ENCODE measurements at places on chromosomes 7 and 10.

GRCh38 chr10:70738006-70738760 lies 47.0 kb downstream of the TBATA start:
- DNase-seq: no peak

- DNase-seq: no peak
Measured at GRCh38 chr7:87672217-87672616, 44.0 kb downstream of the RUNDC3B start.

- DNase-seq: no peak
Measured at GRCh38 chr7:90250601-90251303, 5.8 kb downstream of the CFAP69 start.

- DNase-seq: no peak
Measured at GRCh38 chr10:125222515-125223308, 62.3 kb upstream of the CTBP2 start.

- DNase-seq: no peak
Measured at GRCh38 chr7:131381069-131381838, 53.6 kb downstream of the MKLN1 start.

GRCh38 chr10:77614778-77615625 lies 22.6 kb downstream of the KCNMA1 start:
- no peak for DNase-seq

- no peak for DNase-seq
Measured at GRCh38 chr7:159272739-159273138, 128.1 kb upstream of the VIPR2 start.

DNA sequence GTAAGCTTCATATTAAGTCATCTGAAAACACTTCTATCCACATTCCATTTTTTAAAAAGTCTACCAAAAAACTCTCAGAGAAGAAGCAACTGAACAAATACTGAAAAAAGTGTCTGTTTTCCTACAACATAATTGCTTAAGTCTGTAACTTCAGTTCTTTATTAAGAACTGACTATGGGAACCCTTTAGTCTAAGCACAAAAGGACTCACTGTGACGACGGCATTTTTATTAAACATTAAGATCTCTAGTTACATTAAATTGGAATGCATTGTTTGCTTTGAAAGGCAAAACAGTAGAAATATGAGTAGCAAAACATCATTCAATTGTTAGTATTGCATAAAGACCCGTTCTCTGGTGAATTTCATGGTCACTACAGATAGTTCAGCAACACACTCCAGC lies 5.8 kb upstream of the FAM3C start:
- no peak for DNase-seq

DNA sequence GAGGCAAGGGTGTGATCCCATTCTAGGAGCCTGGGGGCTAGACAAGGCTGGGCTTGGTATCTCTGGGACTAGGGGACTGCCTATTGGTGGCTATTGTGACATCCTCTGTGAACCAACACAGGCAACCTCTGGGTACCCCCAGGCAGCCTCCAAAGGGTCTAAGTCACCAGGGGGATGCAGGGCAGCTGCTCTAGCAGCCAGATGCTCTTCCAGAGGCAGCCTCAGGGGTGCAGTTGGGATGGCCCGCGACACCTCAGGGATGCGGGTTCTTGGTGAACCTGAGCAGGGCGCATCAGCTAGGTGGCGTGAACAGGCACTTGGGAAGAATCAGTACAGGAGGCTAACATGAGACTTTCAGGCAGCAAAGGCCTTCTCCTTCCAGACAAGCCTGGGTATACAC lies 1.6 kb upstream of the TMEM120A start:
- no peak for DNase-seq

DNA sequence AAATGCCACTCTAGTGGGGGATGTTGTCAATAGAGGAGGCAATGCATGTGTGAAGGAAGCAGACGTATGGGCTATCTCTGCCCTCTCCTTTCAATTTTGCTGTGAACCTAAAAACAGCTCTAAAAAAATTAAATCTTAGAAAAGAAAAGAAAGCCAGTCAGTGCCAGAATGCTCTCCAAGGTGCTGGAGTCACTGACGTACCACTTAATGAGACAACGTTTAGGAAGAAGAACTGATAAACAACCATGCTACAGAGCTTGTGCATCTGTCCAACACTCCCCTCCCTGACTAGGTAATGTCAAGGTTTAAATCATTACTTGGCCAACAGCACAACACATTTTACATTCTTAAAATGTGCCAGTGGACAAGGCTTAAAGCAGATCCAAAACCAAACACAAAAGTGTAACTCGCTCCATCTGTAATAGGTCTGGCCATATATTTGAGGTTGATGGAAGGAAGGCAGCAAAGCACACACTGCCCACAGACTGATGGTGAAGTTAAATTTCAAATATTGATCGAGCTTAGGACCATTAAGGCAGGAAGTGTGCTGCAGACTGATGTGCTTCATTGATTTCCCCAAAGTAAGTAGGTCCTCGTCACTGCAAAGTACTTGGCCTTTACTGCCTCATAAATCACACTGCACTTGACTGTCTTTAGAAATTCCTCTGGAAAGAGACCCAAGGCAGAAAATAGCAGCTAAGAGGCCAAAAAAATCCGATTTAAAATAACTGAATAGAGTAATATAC lies 15.5 kb downstream of the ARMH3 start:
- DNase-seq: no peak

DNA sequence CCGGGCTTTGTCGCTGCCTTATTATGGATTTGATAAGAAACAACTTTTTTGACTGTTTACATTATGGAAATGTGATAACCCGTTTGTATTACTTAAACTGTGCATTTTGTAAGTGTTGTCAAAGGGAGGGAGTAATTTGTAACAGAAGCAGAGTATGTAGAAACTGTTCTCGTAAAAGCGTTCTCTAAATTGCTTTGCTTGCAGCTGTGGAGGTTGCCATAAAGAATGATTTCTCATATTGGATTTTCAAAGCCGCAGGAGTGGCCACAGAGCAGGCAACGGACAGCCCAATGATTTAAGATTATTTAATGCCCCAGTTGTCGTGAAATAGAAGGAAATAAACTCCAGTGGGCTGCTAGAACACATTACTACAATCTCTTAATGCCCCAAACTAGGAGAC lies 114.0 kb upstream of the INSYN2A start:
- DNase-seq: no peak

GRCh38 chr7:49866076-49866735 lies 92.8 kb downstream of the VWC2 start:
- DNase-seq: no peak

DNA sequence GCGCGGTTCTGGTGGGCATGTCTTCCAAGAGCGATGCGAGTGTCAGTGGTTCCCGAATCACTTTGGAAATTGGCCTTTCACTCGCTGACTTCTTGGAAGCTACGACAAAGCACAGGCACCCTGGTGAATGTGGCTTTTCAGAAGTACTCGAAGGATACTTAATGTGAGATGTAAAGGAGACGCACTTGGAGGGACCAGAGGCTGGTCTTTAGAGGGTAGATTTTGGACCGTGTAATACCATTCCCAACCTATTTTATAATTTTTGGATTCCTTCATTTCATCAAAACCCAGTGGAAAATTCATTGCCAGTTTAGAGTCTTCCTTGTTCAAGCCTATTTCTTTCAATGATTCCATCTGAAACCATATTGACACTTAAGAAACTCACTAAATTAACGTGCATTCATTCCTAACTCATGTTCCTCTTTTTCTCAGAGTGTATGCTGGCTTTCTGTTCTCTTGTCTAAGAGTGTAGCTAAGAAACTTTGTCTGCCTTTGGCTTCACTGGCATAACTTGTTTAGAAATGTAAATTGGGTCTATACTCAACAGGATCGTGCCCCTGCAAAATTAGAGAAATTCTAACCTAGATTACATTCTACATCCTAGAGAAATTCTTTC lies 645 bp upstream of the COPG2 start:
- DNase-seq: no peak

- no peak for DNase-seq
Measured at GRCh38 chr7:26367219-26367711, 75.6 kb downstream of the SNX10 start.

DNA sequence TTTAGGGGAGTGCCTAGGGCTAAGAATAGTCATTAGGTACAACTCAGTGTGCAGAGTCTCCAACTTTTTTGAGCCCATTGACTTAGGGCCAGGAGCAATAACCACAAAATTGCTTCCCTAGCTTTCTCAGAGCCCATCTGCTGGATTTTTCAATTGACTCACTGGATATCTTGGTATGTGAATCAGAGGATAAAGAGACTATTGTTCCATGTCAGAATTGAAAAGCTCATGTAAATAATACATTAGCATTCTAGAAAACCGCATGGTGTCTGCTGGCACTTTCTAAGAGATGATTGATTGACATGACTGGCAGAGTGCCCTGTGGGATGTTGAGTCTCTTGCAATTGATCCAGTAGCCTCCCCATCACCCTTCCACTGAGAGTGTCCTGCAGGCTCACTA lies 246.2 kb downstream of the CCDC7 start:
- no peak for DNase-seq

GRCh38 chr10:71696628-71697326 lies 22.8 kb downstream of the C10orf105 start:
- peak; percentile 49 for DNase-seq

DNA sequence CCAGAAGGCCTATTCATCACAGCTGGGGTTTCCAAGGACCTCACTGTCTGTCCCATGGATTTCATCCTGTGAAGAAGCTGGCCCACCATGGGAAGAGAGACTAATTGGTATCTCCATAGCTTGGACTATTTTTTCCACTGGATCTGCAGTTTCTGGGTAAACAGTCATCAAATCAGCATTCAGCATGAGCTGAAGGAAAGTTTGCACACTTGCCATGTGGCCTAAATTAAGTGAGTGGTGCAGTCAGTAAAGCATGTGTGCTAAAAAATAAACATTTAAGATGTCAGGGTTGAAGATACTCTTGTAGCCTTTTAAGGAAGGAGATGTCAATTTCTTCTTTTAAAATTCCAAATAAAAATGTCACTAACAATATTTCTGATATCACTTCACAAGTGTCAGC lies 381.1 kb upstream of the ZMIZ1 start:
- no peak for DNase-seq

DNA sequence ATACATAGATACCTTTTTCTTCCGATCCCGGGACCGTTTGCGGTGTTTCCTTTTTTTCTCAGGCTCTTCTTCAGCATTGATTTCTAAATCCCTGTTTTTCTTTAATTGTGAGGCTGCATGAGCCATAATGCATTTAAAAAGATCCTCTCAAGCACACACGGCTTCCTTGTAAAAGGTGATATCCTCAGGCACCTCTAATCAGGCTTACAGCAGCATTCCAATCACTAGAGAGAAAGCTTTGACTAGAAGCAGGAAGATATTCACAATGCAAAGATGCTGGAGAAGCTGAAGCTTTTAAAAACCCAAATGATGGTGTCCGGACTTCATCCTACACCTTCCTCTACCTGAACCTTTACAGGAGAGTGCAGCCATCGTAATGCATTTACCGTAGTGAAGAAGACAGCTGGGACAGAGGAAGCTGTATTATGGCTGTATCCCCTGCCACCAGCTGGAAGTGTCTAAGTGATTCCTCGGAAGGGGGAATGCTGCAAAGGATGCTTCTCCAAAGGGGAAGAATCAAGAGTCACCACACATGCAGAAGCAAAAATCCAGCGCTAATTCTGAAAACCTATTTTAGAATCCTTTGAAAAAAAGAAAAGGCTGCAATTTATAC lies at the start of gene ANK3:
ANK3 (minus strand) TSS at position 463 of the 613 bp plus-strand sequence; CDS start at position 126, 337 bp downstream.
- DNase-seq: no peak

- DNase-seq: no peak
Measured at GRCh38 chr7:99209781-99210180, 1.9 kb upstream of the KPNA7 start.

DNA sequence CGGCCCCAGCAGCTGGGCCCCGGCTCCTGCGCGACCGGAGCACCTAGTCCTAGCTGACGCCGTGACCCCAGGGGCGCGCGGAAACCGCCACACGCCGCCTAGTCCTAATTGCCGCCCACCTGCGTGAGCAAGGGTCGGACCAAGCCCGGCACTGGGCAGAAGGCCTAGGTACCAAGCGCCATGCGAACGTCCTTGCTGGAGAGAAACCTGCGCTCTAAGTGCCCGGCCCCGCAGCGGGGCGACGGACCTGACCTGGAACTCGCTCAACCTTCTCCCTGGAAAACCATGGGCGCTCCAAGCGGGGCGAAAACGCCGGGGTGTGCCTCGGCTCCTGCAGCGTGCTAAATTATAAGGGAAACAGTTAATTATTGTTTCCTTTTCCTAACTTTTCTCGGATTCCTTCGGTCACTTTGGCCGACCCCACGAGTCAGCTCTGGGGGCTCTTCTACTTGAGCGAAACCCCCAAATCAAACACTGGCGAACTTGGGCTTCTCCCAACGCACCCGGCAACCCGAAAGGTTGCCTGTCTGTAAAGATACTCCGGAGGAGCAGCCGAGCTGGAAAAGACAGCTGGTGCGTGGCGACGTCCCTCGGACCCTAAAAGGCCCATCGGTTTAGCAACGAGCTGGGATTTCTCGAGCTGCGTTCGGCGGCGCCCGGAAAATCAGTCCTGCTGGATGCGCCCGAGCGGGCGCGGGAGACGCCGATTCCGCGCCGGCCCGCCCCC lies 5.3 kb upstream of the EBF3 start:
- no peak for DNase-seq

- DNase-seq: no peak
Measured at GRCh38 chr7:137661634-137662033, 185.1 kb downstream of the DGKI start.

GRCh38 chr10:47380341-47381102 lies 3.6 kb downstream of the ZNF488 start:
- DNase-seq: no peak

- no peak for DNase-seq
Measured at GRCh38 chr7:2048531-2048930, 184.2 kb downstream of the MAD1L1 start.

DNA sequence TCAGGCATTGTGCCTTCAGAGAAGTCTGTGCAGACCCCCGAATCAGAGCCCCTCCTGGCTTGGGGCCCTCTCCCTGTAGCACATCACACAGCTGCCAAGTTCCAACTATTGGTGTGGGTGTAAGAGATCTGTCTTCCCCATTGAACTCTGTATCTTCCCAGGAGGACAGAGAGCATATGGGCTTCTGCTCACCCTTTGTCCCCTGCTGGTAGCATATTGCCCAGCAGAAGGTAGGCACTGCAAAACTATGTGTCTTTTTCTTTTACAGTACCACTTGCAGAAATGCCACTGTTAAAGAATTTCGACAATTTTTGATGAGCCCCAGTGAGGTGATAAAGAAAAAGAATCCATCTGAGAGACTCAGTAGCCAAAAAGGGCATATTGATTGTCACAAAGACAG lies 59.6 kb downstream of the NPY start:
- no peak for DNase-seq

DNA sequence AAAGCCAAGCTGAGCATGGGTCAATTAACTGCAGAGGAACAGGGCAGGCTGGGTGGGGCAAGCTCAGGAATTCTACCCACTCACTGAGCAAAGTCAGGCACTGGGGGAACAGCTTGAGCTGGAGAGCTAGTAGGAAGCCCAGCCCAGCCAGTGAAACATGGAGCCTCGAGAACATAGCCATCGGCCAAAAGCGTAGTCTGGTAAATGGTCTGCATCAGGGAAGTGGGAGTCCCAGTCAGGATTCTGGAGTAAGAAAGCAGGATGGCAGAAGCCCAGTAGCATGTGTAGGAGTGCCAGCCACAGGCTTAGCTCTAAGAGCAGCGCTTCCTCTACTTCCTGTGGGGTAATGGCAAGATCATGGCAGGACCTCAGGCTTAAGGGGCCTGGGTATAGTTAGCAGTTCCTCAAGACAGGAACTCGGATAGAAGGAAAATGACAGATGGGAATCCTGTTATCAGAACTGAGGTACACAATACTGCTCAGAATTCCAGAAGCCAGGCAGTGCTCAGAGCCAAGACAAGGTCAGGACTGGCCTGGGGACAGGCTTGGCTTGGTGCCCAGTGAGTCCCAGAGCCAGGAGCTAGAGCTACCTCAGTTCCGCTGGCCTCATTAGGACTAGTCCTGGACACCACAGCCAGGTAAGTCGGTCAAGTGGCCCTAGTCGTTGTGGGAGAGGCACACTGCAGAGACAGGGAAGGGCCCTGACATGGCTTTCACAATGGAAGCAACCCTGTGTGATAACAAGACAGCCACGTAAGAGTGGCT lies 65.4 kb upstream of the MXI1 start:
- no peak for DNase-seq

All from T follicular helper cell (primary cell).